ENCODE measurements at places on chromosomes 11 and 22.

DNA sequence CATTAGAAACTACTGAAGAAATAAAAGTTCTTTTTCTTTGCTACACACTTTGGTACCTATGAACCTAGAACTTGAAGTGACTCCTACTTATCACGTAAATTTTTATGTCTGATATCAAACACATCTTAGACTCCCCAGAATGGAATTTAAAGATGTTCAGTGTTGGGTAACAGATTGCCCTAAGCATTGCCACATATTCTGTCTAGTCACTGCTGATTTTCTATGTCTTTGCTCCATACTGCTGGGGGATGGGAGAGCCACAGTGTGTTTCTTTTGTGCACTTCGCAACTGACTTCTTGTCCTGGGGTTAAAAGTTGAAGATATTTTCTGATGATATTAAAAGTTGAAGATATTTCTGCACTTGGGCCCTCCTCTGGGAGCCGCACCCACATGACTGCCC lies 19.4 kb upstream of the MYO18B start:
- no peak for DNase-seq

DNA sequence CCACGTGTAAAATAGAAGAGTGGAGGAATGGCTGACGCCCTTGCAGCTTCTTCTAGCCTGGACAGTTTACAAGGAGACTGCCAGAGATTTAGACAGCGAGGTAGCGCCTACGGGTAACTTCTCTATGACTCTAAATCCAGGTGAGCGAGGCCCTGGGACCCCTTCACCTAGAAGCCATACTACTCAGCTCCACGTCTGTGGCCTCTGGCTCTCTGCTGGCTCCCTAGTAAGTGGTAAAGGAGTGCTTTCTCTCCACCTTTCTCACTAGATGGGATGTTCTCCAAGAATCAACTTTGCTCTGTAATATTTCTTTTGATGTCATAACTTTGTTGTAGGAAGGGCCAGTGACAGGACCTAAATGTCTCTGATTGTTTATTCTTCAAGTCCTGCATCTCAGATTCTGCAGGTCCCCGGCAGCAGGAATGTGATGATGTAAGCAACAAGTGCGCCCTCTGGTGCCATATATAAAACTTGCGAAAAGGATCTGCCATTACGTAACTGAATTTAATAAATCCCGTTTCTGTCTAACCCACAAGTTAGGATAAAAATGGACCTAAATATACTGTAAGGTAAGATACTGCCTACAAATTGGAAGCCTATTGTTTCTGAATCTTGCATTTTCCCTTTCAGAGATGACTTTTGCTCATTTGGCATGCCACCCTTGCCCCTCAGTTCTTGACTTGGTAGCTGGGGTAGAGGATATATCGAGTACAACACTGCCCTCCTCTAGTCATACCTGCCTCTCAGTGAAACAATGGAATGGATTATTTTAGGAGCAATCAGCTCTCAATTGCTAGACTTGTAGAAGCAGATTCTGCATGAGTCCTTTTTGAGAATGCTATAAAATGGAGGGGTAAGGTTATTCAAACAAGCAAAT lies 11.0 kb upstream of the PTPN5 start:
- DNase-seq: peak; percentile 19

DNA sequence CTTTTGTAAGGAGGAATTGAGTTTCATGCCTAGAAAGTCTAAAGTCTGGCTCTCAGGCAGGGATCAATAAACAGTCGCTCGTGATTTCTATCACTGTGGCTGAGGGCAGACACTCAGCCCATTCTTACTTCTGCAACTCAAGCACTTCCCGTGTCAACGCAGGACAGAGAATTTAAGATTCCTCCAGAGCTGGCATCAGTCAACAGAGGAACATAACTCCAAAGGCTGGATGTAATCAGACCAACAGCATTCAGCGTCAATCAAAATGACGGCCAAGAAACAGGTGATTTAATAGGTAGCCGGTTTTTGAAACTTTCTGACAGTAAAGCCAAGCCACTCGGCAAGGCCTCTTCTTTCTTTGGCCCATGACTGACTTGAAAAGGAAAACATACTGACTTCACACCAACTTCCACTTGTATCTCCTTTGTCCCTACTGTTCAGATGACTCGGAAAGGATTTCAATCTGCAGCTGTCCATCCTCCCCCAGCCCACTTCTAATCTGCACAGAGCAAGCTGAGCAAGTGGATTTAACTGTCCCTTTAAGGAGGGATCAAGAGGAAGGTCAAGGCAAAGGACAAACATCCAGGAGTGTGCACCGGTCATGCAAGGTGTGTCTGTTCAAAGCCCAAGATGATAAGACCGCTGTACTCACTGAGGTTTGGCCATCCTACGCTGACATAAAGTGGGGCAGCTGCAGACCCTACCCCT lies 9.5 kb downstream of the VPS37C start:
- DNase-seq: no peak

- DNase-seq: no peak
Observed at GRCh38 chr11:76686261-76687079, 15.9 kb upstream of the LRRC32 start.

GRCh38 chr22:27456696-27457503 lies 344.7 kb downstream of the MN1 start:
- no peak for DNase-seq

DNA sequence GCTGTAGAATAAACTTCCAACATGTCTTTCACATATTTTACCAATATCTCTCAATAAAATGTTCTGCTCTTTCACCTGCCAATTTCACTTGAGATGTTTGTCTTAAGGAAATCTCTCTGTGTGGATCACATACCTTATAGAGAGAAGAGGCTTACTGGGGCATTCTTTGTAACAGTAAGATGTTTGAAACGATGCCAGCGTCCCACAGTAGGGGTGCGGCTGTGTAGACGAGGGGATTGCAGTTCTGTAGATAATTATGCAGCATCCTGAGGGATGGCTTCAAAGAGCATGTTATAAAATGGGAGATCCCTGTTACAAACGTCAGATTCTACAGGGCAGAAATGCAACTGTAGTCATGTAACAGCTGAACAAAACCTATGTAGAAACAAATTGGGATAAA lies 200.0 kb downstream of the TBC1D22A start:
- DNase-seq: no peak

DNA sequence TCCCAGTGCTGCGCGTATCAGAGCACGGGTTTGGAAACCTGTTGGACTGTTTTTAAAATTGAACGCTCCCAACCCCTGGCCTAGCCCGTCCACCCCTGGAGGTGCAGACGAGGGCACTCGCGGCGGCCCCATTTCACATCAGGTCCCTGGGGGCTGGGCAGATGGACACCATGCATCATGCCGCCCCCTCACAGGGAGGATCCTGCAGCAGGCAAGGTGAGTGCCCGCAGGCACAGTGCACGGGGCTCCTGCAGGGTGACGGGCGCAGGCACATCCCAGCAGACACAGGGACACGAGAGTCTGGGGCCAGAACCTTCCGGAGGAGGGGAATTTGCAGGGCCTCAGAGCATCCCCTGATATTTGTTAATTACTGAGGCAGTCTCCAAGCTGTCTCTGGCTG lies 7.3 kb downstream of the ANO9 start:
- DNase-seq: no peak

DNA sequence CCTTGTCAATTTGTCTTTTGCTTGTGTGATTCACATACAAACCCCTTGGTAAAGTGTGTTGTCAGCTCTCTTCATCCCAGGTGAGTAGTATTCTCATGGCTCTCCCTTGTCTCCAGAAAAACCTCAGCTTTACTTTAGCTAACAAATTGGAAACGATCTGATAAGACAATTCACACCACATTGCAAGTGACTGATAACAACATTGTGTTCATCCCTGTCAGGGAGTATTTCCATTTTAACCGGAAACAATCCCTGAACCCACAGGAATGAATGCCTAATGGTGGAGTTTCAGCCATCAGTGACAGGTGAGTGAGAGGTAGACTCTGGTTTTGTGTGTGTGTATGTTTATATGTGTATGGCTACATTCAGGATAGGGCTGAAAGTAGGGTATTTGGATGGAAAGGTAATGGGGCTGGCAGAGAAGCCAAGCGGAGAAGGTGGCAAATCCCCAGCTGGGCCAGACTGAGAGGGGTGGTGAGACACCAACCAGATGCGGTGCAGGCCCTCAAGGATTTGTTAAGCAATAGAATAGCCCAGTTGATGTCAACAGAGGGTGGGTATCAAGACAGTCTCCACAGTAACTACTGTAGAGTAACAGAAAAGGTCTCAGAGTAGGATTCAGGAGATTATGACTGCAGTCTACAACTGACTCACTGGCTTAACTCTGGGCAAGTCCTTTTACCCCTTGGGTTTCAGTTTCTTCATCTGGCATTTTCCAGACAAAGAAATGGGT lies 7.6 kb downstream of the LRRC51 start:
- no peak for DNase-seq

GRCh38 chr11:16859651-16860050 lies 121.2 kb downstream of the C11orf58 start:
- DNase-seq: no peak

DNA sequence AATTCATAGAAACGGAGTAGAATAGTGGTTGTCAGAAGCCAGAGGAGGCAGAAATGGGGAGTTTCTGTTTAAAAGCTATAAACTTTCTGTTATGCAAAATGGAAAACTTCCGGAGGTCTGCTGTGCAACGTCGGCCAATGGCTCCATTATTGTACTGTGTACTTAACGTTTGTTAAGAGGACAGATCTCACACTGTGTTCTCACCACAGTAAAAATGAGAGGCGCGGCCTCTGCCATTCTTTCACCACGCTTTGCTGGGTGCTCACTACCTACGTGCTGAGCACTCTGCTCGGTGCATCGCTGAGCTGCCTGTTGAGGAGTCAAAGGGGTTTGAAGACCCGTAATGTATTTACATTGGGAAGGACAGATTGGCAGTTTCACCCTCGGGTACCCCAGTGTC lies 218.8 kb upstream of the B3GAT1 start:
- no peak for DNase-seq

DNA sequence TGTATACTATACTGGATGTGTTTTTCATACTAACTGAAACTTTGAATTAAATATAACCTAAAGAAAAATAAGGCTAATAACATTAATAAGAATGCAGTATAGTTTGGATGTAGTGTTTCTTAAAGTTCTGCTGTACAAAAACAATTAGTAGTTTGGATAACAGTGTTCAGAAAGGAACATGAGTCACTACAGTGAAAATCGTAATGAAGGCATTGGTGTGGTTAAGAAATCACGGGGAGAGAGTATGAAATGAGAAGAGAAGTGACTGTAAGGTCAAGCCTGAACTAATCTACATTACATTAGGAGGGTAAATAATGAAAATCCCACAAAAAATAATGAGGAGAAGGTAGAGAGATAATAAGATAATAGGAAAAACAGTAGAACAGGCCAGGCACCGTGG lies 726.6 kb upstream of the ARHGAP42 start:
- DNase-seq: no peak

DNA sequence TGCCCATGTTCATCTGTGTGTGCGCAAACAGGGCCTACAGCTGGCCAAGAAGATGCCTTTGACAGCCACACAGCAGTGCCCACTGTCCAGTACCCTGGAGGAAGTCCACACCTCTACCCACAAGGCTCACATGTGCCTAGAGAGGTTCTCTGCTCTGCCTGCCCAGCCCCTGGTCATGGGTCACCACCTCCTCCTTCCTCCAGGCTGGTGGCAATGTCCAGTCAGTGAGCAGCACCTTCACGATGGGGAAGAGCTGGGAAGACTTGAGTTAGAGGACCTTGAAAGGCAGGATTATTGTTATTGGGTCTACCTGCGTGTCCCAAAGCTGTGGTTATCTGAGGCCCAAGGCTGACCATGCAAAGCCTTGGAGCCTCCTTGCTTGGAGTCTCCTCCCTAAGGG lies 28.4 kb upstream of the TTC12 start:
- DNase-seq: no peak

DNA sequence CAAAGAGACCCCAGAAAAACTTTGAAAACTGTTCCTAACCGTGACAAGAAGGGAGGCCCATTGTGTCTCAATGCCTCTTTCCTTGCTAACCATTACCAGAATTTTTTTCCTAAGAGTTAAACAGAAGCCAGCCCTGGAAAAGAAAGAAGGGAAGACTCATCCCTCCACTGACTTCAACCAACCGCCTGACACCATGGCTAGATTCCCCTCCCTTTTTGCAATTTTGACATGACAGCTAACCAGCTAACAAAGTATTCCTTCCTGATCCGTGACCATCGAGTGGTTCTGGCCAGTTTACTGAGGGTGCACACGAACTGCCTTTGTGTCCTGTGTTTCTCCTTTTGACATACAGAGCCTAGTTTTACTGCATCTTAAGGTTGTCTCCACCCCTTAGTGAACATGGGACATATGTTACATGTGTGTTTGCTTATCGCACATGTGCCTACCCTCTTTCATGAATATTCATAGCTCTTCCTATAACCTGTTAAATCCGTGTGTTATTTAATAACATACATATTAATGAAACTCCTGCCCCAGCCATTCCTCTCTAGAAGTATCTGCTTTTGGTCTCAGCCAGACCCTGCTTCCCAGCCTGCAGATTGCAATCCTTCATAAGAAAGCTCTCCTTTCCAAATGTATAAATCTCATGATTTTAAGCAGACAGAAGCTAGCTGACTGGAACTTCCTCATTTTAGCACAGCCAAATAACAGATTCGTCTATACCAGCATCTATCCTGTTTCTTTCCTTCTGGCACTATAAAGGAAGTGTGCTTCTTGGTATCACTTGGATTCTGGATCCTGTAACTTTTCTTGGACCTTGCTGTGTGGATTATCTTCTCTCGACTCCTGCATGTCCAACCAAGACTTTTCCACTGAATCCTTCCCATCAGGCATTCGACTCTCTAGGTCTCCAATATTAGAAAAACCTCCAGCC lies 37.8 kb downstream of the RASSF10 start:
- DNase-seq: no peak

DNA sequence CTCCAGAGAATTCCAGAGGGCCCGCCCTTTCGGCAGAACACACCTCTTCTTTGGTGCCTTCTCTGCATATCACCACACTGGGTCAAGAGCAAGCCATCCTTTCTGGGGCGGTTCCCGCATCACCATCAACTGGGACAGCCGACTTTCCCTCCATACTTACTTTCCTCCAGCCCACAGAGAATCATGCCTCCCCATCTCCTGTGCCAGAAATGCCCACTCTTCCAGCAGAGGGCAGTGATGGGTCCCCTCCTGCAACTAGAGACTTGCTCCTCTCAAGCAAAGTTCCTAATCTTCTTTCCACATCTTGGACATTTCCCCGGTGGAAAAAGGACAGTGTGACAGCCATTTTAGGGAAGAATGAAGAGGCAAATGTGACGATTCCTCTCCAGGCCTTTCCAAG lies 157.7 kb downstream of the C11orf91 start:
- no peak for DNase-seq

- DNase-seq: no peak
Observed at GRCh38 chr11:57899378-57899777, 124.3 kb upstream of the OR9Q1 start.

All from NCI-H187 (cell line).